Panc1 (cell line): ENCODE measurements at places on chromosomes 2 and 18. TPM values are rescaled to one million over a fixed set of nuclear protein-coding genes. Genes with fewer than 3 reads are reported as not detected.
A peak's percentile ranks its signal among the peaks of the same experiment; 100 is the strongest.

SAG gene
- not detected for total RNA-seq

PARD6G gene
- total RNA-seq: 5.2 TPM

- no peak for DNase-seq
Observed at GRCh38 chr2:159032580-159032979, 64.1 kb downstream of the TANC1 start.

DNA sequence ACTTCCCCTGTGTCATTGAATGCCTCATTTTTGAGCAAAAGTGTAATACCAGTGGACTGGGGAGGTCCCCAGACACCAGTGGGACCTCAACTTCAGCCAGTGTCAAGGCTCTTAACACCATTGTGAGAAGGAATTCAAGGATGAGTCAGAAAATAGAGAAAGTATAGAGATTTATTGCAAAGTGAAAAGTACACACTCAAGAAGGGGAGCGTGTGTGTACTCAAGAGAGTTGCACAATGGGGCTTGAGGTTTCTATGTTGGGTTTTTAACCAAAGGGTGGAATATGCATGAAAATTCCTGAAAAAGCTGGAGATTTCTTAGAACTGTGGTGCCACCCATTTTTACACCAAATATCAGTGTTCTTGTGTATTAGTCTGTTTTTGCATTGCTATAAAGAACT is 81.9 kb downstream of the ADCYAP1 start:
- no peak for DNase-seq

SIX2 gene
- 0.51 TPM for total RNA-seq

DNA sequence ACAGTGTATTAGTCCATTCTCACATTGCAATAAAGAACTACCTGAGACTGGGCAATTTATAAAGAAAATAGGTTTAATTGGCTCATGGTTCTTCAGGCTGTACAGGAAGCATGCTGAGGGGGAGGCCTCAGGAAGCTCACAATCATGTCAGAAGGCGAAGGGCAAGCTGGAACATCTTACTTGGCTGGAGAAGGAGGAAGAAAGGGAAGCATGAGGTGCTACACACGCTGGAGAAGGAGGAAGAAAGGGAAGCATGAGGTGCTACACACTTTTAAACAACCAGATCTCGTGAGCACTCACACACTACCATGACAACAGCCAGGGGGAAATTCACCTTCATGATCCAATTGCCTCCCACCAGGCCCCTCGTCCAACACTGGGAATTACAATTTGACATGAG is 95.3 kb upstream of the FAM110C start:
- no peak for DNase-seq

- DNase-seq: no peak
Observed at GRCh38 chr2:118103951-118104940, 16.0 kb downstream of the INSIG2 start.

GRCh38 chr2:18883616-18884456 is 294.5 kb upstream of the NT5C1B start:
- no peak for DNase-seq

- peak; percentile 55 for DNase-seq
Observed at GRCh38 chr2:27431395-27431794, 3.0 kb downstream of the NRBP1 start.

GRCh38 chr2:69139778-69140670 is 127.0 kb downstream of the ANTXR1 start:
- no peak for DNase-seq

SLC23A3 gene
- total RNA-seq: 3.3 TPM

ARHGAP15 gene
- total RNA-seq: 0.41 TPM

STPG4 gene
- total RNA-seq: 0.36 TPM

PTCD3 gene
- total RNA-seq: 93.9 TPM

- no peak for DNase-seq
Observed at GRCh38 chr2:232353096-232353495, 25.5 kb upstream of the ALPP start.

GRCh38 chr2:69642709-69643601 is 584 bp downstream of the AAK1 start:
- peak; percentile 56 for DNase-seq
